ENCODE measurements at places on chromosomes 3 and 15.
A peak's percentile ranks its signal among the peaks of the same experiment; 100 is the strongest.

GRCh38 chr15:52652286-52652685 is 26.9 kb downstream of the ATOSA start:
- DNase-seq: no peak

GRCh38 chr15:29424118-29424517 is 154.5 kb upstream of the NSMCE3 start:
- DNase-seq: no peak

DNA sequence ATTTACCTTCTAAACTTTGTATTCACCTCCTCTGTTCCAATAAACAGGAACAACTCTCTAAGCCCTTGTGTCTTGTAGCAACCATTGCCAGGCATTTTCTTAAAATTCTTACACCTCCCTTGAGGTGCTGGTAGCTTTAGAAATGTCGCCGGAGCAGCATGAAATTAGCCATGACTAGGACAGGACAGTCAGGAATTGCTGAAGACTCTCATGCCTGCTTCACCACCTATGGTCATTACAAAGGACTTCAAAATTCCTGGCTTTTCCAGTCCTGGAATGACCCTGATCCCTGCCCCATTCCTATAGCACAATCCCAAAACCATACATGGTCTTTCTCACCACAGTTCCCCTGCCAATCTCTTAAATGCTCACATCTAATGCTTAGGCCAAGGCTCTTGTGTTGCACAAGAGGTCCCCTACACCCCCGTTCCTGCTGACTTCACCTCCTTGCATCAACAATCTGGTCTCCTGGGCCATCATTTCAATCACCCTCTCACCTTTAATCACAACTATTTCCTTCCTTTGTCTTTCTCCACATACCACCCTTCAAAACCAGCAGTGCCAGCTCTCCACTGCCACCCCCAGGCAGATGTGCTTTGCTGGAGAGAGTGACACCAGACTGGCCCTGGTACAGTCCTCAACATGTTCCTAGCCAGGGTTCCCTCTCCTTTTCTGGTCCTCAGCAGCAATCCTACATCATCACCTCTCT is 113.2 kb upstream of the TJP1 start:
- DNase-seq: no peak

GRCh38 chr15:90165659-90166489 is 35.3 kb upstream of the SEMA4B start:
- DNase-seq: peak; percentile 71

DNA sequence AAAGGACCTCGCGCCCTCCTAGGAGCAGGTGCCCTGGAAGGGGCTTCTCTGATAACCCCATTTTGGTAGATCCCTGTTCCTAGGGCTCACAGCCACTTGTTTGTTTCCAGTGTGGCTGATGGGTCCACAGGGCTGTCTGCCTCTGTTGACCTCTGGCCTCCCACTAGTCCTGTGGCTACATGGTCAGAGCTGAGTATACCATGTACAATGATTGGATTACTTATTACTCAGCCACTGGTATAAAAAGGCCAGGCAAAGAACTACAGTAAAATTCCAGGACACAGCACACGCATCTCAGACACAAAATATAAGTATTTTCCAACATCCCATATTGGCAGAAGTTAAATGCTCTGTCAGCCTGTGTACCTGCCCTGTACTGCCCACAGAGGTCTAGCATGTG is 277.3 kb downstream of the GABRG3 start:
- no peak for DNase-seq

GRCh38 chr3:89525609-89526008 is 418.2 kb downstream of the EPHA3 start:
- no peak for DNase-seq

- DNase-seq: no peak
Observed at GRCh38 chr3:46992231-46992630, 12.8 kb downstream of the NBEAL2 start.

- DNase-seq: no peak
Observed at GRCh38 chr3:89635137-89635536, 527.7 kb downstream of the EPHA3 start.

DNA sequence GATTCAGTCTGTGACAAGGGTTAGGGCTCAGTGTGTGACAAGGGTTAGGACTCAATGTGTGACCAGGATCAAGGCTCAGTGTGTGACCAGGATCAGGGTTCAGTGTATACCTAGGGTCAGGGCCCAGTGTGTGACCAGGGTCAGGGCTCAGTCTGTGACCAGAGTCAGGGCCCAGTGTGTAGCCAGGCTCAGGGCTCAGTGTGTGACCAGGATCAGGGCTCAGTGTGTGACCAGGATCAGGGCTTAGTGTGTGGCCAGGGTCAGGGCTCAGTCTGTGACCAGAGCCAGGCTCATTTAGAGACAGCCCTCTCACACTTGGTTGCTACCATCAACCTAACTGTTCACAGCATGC is 24.2 kb downstream of the LOXL1 start:
- no peak for DNase-seq

GRCh38 chr3:6860149-6860953 is 564 bp upstream of the GRM7 start:
- no peak for DNase-seq

GRCh38 chr3:14141144-14141543 is 16.3 kb downstream of the TMEM43 start:
- no peak for DNase-seq

DNA sequence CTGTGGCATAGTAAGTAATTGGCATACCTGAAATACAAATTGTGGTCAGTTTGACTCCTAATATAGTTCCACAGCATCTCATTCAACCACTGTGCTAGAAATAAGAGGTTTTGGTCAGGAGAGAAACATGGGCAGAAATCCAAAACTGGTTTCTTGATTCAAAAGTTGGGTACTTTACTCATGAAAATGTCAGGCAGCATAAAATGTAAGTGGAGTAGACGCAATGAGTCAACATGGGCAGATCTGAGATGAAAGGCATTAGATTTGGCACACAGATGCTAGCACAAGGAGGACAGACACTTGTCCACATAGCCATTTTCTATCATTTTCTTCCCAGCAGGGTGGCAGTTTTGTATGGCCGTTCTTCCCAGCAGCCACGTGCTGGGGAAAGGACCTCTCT is 255.8 kb upstream of the CDIN1 start:
- no peak for DNase-seq

- no peak for DNase-seq
Observed at GRCh38 chr3:54572197-54572895, 355.5 kb downstream of the LRTM1 start.

GRCh38 chr15:59436774-59437141 is 1.2 kb upstream of the FAM81A start:
- DNase-seq: no peak

DNA sequence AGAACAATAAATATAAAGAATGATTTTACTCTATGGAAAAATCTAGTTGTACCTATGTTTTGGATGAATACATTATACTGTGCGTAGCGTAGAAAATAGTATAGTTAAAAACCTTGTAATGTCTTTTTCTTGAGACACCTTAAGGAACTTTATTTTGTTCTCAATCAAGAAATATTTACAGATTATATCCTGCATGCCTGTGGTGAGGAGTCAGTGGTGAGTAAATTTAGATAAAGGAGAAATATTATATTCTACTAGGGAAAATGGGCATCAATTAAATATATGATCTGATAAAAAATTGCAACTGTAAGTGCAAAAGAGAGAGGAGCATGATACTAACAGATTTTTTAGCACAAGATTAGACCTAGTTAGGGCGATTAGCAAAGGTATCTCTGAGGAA is 157.7 kb downstream of the RBMS3 start:
- DNase-seq: no peak

- DNase-seq: no peak
Observed at GRCh38 chr3:100108464-100109079, 5.7 kb downstream of the FILIP1L start.

- DNase-seq: no peak
Observed at GRCh38 chr15:30941520-30941919, 37.8 kb downstream of the FAN1 start.

DNA sequence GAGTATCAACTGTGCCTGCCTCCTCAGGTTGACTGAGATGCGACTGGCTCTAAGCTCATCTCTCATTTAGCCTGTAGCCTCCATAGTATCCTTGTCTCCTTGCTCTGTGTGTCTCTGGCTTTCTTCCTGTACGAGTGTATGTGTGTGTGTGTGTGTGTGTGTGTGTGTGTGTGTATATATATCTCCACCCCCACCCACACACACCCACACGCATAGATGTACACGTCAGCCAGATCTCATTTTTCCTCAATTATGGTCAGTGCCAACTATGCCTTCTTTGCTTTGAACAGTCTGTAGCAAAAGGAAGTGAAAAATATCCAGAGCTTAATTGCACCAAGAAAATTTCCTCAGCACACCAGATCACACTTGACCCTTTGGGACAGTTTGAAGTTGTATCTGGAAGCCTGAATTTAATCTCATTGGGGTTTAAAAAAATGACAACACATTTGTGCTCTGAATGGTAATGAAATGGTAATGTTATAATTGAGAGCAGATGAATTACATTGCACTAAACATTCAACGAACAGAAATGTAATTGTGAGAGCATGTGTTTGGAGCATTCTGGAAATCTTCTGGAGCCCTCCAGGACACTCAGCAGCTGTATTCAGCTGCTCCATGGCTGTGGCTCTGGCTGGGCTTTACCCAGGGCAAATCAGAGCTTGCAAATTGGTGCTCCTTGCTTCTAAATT is 63.6 kb downstream of the RYR3 start:
- no peak for DNase-seq
